ENCODE measurements at places on chromosomes 11 and 22.

DNA sequence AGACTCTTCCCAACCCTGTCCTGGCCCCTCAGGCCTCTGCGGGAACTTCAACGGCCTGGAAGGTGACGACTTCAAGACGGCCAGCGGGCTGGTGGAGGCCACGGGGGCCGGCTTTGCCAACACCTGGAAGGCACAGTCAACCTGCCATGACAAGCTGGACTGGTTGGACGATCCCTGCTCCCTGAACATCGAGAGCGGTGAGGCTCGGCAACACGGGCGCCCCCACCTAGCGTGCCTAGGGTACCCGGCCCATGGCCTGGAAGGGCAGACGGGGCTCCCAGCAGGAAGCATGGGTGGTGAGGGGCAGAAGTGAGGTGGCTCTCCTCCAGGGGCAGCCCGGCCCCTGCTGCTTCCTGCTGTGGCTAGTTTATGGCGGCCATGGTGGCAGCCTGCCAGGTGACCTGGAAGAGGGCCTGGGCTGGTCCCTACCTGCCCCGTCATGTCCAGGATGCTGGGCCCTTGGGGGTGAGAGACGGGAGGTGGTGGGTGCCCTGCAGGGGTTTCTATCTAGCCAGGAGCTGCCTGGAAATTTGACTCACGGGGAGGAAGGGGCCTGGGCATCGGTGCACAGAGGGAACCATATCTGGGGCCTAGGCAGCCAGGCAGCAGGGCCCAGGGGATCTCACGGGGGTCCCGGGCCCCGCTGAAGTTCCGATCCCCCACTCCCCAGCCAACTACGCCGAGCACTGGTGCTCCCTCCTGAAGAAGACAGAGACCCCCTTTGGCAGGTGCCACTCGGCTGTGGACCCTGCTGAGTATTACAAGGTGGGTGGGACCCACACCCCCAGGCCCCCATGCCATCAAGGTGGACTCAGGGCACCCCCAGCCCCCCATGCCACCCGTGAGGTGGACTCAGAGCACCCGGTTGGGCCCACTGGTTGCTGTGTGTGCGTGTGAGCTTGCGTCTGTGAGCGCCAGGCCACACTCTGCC is 9.2 kb downstream of the MUC2 start:
- no peak for DNase-seq

DNA sequence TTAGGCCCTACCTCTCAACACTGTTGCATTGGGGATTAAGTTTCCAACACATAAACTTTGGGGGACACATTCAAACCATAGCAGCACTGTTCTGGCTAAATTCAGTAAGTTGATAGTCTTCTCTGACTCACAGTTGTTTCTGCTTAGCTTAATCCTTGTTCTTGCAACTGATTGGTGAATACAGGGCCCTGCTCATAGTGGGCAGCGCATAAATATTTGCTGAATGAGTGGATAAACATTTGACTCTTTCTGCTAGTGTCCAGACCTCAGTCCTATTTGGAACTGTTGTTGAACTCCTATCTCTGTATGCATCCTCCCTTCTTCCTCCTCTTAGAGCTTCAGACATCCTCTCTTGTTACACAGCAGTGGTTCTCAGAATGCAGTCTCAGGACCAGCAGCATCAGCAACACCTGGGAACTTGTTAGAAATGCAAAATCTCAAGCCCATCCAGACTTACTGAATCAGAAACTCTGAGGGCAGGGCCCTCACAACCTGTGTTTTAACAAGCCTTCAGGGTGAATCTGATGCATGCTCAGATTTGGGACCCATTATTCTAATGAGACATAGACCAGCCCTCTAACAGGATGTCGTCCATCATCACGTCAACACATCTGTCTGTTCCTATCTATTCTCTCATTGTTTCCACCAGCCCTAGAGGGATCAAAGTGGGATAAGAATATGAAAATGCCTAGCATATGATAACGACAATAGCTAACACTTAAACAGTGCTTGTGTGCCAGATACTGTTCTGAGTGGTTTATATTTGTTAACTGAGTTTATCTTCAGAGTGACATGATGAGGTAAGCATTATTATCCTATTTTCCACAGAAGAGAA is 22.3 kb downstream of the SPON1 start:
- no peak for DNase-seq

DNA sequence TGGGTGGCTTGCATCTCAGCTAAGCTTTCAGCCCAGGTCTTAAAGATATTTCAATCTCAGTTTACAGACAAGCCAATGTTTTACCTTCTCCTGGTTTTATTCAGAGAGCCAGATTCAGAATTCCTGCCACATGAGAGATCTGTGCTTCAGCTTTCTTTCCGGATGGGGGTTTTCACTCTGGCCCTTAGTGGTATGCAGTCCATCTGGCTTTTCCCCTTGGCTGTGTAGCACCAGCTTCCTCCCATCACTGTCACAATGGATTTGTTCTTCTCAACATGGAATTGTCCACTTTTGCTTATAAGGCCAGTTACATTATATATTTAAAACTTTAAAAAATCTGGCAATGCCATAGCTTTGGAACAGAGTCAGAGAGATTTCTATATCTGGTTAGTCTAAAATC is 303.9 kb downstream of the ETS1 start:
- no peak for DNase-seq

- peak; percentile 82 for DNase-seq
Observed at GRCh38 chr22:30250039-30250565, 3.5 kb upstream of the LIF start.

- DNase-seq = peak; percentile 82
Observed at GRCh38 chr11:61918251-61918937, 1.0 kb upstream of the RAB3IL1 start.

- DNase-seq = no peak
Observed at GRCh38 chr11:102449651-102450570, 2.7 kb downstream of the TMEM123 start.

- peak; percentile 95 for DNase-seq
Observed at GRCh38 chr11:61897387-61898246, 6.3 kb upstream of the FADS3 start.

- no peak for DNase-seq
Observed at GRCh38 chr11:44608991-44609782, 43.7 kb downstream of the CD82 start.

DNA sequence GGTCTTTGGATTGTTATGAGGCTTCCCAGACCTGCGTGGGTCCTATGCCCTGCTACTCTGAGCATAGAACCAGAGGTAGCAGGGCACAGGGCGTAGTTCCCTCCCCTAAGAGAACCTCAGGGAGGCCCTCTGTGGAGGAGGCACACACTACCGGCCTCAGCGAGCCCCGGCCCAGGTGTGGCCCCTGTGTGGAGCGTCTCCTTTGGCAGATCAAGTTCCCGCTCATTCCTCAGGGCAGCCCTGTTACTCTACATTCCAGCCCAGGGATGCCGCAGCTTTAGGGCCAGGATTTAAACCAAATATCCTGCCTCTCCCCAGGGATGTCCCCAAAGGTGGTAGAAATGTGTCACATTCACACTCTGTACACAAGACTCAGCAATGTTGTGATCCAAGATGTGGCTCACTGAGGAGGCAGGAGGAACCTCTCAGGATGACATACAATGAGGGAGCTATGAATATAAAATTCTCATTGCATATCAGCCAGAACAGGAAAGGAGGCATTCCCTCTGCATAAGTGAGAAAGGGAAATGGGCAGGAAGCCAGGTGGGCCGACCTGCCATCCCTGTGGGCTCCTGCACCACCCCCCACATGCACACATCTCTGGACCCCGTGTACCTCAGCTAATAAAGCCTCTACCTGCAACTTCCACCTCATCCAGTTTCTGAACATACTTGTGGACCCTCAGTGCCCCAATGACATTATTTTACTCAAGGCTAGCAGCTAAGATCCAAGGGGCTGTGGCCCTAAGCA is 131.9 kb upstream of the TEAD1 start:
- no peak for DNase-seq

DNA sequence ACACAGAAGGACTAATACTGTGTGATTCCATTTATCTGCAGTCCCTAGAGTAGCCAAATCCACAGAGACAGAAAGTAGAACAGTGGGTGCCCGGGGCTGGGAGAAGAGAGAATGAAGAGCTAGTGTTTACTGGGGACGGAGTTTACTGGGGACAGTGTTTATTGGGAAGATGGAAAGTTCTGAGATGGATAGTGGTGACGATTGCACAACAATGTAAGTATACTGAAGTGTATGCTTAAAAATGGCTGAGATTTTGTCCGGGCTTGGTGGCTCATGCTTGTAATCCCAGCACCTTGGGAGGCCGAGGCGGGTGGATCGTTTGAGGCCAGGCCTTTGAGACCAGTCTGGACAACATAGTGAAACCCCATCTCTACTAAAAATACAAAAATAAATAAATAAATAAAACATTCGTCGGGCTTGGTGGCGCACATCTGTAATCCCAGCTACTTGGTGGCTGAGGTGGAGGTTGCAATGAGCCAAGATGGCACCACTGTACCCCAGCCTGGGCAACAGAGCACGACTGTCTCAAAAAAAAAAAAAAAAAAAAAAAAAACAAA is 132.4 kb downstream of the CTTN start:
- no peak for DNase-seq

- no peak for DNase-seq
Observed at GRCh38 chr22:32080904-32081303, 37.8 kb downstream of the SLC5A1 start.
